NCI-H774 (cell line): ENCODE measurements at places on chromosomes 2 and 18.

DNA sequence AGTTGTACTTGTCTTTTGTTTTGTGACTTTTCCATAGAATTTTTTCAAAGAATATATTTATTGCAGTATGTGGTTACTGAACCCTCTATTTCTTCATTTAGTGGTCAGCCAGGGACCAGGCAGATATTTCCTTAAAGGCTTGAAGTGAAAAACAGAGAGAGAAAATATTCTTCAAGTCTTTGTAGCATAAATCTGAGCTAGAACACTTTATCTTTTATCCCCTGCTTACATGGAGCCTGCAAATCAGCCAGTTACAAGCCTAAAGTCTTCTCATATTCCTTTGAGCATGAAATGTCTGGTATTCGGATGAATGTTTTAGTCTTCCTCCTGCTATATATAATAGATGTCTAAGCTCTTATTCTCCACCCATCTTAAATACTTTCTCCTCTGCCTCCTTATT, 1557.5 kb upstream of the ACVR2A start:
- DNase-seq = no peak

DNA sequence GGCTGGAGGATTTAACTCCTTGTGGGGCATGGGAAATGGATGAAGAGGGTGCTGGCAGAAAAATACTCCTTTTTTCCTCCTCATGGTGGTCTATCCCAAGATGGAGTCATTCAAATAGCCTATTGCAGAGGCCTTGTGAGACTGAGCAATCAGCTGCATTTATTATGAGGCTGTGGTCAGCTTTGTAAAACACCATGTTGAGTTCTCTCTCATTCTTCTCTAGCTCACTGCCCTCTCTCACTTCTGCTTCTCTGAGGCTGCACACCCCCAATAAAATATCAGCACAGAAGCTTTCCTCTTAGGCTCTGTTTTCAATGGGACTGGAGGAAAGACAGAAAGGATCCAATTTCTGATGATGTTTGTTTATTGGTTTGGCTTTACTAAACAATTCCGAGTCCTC, 467.1 kb downstream of the ADCYAP1 start:
- no peak for DNase-seq

DNA sequence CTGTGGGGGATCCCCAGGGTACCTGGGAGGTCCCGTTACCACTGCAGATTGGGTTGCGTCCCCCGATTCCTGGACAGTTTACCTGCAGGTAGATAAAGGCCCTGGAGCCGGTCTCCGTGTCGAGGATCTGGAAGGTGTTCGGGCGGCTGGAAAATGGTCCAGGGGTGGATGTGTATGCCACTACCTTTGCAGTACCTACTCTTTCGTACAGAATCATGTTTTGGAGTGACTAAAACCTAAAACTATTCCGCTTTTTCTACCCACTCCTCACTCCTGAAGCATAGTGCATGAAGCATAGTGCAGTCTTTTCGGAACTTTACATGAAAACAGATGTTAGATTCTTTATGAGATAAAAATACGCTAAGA, 418 bp downstream of the WDR75 start:
- no peak for DNase-seq

- no peak for DNase-seq
Observed at GRCh38 chr2:34831096-34831495, 1232.0 kb upstream of the FAM98A start.

- DNase-seq = no peak
Observed at GRCh38 chr2:26172189-26172870, 558 bp upstream of the GAREM2 start.

GRCh38 chr18:3889803-3890202, 439.8 kb downstream of the TGIF1 start:
- no peak for DNase-seq

DNA sequence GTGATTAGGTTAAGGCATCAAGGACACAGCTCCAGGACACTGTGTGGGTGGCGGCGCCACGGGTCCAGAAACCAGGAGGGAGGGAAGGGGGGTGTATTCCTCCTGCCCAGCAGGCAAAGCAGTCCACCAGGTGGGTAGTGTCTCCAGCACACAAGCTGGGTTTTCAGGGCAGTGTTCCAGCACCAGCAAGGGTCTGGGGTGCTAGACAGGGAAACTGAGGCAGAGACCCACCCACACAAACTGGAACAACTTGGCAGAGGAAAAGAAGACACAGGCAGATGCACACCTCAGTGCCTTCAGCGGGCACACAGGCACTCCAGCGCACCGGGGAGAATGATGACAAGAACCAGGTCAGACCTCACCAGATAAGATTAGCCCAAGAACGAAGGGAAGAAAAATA, 28.4 kb upstream of the GNAL start:
- DNase-seq = no peak

GRCh38 chr18:22368021-22368420, 49.7 kb downstream of the CTAGE1 start:
- DNase-seq = no peak

DNA sequence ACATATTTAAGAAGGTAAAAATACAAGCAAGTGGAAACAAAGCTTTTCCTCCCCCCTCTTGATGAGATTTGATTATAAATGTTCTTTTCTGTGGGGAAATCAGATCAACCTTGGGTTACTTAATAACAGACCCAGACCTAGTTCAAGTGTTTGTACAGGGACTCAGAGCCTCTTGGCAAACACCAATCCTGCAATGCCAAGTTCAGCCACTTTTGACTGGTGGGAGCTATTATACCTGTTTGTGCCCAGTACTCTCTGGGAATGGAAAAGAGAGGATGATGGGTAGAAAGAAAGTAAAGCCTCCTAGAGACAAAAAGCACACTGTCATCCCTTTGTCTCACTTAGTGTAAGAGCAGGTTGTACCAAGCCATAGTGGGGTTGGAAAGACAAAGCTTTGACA, 63.8 kb upstream of the EPHA4 start:
- no peak for DNase-seq

DNA sequence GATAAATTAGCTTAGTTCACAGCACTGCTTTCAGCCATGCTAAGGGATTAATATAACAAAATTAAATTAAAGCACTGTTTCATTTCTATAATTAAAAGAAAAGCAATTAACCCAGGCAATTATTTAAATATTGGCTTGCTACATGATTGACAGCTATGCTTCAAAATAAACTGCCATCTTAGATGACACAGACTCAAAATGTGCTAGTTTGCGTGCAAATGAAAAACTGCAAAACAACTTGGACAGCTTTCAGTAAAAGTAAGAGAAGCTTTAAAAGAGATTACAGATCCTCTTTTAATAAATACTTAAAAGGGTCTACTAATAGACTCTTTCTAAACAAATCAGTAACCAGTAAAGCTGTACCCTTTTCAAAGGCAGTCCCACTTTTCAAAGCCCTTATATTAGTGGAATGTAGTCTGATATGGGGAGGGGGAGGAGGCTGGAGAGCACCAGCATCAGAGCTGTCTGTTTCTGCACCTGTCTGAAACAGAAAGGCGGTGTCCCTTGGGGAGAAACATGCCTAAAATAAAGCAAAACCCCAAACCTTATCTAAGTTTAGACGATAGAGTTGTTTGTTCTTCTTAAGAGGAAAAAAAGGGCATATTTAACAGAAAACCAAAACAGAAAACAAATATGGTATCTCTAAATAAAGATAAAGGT, 20.8 kb downstream of the EIF2AK3 start:
- no peak for DNase-seq

GRCh38 chr18:62522178-62522503, 684 bp upstream of the ZCCHC2 start:
- no peak for DNase-seq

DNA sequence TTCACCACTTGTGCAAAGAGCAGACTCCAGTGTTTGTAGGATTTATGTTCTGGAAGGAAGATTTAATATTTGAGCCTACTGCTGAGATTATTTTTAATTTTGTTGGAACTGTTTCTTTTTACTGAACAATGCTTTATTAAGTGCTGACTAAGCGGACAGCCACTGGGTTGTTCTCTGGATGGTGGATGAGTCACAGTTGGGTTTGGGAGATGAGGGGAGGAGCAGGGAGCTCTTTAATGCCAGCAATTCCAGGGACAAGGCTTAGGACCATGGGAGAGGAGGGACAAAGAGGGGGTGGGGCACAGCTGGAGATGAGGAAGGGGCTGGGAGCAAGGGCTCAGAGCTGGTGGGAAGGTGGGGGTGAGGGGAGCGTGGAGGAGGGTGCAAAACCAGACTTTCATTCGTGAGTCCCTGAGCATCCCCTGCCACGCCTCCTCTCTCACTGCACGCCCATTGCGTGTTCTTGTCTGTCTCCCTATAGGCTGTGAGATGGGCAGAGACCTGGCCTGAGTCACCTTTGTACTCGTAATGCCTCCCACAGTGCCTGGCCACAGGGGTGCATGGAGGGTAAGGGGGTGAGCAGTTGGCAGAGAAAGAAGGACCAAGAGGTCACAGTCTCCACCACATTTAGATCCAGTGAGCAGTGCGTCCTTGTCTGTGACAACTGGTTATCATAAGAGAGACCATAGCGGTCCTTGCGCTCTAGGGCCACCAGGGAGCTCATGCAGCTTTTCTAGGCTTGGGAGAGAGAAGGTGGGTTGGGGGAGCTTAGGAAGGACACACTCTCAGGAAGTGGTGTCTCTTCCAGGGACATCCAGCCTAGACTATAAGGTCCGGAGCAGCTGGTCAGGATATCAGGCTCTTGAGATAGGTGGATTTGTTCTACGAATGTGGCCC, 18.4 kb downstream of the SLC4A3 start:
- DNase-seq = no peak

- no peak for DNase-seq
Observed at GRCh38 chr2:171247741-171248662, 87.3 kb upstream of the TLK1 start.

DNA sequence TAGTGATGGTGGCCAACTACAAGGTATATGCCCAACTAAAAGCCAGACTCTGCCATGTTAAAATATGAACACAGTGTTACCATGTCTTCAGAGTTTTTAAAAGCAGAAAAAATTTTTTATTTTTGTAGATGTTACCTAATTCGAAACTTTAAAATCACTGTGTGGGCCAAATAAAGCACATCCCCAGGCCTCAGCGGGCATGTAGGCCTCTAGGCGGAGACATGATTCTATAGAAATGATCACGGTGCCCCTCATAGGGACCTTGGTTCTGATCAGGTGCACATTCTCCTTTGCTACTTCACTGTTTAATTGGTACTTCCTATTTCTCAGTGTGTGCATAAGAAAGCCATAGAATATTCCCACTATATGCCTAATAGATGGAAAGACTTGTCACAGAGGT, 349.2 kb downstream of the XIRP2 start:
- DNase-seq = no peak

GRCh38 chr18:55189972-55190371, 230.7 kb upstream of the CCDC68 start:
- no peak for DNase-seq

GRCh38 chr2:116435648-116436047, 1378.8 kb upstream of the DDX18 start:
- DNase-seq = no peak

DNA sequence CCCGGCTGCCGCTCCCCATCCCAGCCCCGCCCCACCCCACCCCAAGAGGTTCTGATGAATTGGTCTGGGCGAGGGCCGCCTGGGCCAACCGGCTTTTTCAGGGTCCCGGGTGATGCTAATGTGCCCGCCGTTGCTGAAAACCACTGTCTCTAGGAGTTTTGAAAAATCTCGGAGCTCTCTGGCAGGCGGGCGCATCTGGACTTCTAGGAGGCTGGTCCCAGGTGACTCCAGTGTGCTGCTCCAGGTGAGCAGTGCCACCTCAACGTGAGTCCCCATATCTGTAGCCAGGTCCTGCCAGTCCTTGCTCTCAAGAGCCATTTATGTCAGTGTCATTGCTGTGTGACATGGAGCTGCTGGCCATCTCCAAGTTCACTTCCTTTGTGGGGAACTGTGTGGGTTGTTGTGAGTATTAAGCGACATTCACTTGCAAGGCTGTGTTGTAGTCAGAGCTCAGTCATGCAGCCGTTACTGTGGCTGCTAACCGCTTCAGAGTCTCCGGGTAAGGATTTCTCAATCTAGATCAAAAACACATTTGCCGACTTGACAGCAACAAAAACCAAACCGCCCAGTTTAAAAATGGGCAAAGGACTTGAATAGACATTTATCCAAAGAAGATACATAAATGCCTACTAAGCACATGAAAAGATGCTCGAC, at the start of gene RFX8:
Gene RFX8 (minus strand): TSS at position 382 of the 654 bp plus-strand sequence. CDS start 8,264 bp downstream, outside the sequence.
- no peak for DNase-seq

DNA sequence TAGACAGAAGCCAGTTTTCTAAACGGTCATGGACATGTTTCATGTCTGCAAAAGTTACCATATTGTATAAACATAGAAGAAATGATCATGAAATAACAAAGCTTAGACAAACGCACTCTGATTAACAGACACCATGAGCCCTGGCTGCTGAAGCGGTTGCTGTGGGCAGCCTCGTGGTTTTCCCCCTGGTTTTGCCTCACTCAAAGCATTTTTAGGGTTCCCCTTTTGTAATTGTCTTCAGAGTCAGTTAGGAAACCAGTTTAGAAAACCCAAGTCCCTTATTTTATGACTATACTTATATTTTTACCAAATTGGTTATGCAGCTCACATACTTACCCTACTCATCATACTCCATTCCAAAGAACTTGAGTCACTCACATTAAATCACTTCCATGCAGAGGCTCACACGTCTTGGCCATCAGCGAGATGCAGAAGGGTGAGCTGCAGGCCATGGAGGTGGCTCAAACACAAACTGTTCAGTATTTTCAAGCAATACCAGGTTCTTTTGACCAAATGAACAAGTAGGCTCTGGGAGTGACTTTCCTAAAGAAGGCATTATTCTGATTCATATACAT, 105.6 kb upstream of the SALL3 start:
- no peak for DNase-seq

- no peak for DNase-seq
Observed at GRCh38 chr18:11553098-11553940, 56.1 kb upstream of the SLC35G4 start.

DNA sequence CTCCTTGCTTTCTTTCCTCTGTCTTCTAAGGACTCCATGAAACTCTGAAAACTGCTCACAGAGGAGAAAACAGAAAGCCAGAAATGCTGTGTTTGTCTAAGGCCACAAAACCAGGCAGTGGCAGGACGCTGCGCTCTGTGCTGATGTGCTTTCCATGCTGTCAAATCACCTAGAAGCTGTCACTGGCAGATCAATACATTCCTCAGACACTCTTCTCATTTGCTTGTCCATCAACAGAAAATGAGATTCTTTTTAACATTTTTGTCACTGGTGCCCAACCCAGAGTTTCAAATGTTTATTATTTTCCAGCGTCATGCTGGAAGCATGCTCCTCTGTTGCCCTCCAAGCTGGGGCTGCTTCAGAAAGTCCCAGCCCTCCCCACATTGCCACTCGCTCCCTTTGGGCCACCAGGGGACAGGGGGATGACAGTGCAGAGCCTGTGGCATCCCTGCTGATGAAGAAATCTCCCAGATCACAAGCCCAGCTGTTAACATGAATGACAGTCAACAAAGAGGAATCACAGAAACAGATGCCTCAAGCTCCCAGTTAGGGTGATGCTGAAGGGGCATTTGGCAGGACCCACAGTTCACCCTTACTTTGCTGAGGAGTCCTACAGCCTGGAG, 117.5 kb upstream of the MEIS1 start:
- no peak for DNase-seq

DNA sequence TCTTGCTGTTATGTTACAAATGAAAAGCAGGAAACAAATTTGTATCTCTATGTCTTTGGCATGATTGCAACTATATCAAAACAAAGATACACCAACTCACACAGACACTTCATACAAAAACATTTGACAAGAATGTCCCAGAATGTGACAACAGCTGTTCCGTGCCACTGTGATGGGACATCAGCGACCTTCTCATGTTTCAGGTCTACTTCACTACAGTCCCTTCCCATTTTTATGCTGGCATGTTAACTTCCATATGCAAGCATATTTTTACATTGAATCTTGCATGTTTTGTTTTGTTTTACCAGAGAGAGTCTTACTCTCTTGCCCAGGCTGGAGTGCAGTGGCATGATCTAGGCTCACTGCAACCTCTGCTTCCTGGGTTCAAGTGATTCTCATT, 71.2 kb downstream of the STK25 start:
- DNase-seq = no peak
